ENCODE measurements at places on chromosomes 3 and 15.

- peak; percentile 87 for DNase-seq
Observed at GRCh38 chr15:40857601-40858341, 13.9 kb downstream of the SPINT1 start.

DNA sequence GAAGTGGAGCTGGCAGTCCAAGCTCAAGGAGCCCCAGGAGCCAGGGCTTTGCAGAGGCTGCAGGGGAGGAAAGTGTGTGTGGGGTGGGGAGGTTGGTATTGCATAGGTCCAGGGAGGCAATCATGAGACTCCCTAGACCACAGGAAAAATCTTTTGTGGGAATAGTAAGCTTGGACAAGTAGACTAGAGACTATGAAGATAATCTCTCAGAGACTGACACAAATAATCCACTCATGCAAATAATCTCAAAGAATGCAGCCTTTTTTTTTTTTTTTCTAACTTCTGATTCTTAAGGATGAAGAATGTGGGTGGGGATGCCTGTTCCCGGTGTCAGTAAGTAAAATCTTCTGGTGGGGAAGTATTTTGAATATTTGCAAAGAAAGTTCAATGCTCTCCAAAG, 113.7 kb downstream of the GREM1 start:
- DNase-seq = no peak

DNA sequence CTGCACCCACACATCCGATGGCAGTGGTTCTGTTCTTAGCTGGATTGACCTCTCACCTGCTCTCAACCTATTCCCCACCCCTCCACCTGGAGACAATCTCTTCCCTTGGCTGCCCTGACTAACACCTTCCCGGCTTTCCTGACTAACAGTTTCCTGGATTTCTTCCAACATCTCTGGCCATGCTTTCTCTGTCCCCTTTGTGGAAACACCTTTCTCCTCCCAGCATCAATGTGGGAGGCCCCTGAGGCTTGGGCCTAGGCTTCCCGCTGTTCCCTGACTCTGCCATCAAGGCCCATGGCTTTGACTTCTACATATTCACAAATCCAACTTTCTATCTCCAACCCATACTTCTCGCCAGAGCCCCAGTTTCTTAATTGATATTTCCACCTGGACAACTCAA, 142.8 kb upstream of the ATP2B2 start:
- DNase-seq = no peak

DNA sequence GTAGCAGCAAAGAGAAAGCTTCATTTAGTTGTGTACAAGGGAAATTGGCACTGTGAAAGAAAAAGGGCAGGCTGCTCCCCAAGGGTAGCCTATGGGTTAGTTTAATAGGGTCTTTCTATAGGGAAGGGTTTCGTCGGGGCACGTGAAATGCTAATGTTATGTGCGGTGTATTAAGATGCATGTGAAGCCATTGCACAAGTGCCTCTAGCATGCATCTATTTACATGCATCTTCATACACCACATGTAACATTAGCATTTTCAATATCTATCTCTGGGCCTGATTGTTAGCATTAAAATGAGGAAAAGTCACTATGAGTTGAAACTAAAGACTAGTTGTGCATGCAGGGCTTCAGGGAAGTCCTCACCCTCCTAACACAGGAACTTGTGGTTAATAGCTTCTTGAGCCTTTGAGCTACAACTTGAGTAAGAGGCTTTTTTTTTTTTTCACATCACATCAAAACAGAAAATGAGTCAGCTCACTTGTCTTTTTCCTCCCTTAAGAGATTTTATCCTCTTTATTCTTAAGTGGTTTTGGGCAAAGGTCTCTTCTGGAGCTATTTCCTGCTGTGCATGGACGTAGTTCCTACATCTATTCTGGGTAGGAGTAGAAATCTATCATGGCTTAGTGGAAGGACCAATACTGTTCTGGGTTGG, 613.4 kb downstream of the ZPLD1 start:
- no peak for DNase-seq

DNA sequence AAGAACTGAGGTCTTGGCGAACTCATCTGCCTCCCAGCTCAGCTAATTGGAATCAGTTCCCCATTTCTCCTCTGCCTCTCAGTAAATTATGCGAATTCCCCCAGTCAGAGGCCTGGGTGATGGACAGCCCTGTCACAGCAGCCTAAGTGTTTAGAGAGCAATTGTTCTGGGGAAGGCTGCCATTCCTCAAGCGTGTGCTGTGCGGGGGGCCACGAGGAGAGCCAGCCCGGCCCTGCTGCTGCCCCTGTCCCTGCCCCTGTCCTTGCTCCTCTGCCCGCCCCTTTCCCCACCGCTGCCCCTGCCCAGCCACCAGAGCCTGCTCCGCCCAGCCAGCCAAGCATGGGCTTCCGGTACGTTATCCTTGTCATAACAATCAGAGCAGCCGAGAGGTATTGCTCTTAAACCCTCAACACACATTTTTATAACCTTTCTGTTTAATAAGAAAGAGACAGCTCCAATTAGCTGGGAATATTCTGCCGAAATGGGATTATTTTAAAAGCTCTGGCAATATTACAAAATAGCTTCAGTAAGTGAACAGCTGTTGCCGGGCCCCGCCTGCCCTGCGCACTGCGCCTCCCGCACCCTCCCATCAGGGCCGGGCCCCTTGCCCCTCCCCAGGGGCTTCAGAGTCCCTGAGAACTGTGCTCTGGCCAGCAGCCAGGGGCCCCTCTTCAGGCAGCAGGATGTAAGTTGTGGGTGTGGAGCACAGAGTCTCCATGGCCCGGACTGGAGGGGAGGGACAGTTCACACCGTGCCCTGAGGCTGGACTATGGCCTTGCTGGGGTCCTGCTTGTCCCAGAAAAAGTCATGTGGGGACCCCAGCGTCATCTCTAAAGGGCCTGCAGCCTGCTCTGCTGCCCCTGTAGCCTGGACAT, 12.4 kb upstream of the CACNA2D2 start:
- peak; percentile 19 for DNase-seq

DNA sequence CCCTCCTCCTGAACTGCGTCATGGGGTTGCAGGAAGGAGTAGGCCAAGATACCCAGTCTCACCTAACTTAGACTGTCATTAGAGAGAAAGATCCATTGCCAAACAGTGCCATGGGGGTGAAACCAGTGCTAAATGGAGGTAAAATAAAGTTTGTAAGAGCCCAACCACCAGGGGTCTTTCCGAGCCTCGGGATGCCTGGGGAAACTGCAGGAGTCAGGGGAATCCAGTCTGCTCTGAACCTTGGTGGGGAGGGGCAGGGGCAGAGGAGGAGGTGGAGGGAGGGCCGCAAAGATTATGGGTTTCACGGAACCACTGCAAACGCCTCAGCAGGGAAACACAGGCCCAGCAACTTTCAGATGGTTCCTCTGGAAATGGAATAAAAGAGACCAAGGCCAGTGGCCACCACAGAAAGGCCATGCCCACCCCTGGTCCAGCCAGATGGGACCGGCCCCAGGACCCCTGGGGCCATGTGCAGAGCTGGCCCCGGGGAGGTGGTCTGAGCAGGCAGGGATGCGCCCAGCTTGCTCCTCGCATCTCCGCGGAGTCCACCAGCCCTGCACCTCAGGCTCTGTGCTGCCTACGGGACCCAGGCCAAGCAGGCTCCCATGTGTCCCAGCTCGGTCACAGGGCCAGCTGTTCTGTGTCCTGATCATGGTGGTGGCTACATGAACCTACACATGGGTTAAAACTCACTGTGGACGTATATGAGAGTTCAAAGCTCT, 19.8 kb upstream of the GP9 start:
- DNase-seq = no peak

- no peak for DNase-seq
Observed at GRCh38 chr15:55366981-55367380, 41.2 kb downstream of the CCPG1 start.
